ENCODE measurements at places on chromosomes 3 and 15.

DNA sequence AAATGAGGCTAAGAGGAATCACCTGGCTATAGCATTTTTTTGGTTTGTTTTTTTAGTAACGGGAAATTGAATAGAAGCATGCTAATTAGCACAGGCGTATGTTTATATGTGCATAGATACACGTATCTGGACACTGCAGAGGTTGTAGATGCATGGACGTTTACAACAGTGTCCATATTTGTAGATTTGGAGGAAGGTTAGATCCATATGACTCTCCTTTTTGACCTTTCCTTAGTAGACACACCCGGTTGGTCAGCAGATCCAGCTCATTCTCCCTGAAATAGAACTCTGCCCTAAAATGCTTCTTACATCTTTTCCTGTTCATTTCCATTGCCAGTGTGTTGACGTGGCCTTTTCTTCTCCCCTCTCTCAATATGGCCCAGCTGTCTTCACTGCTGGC, 60.1 kb downstream of the SLCO3A1 start:
- DNase-seq, result no peak

GRCh38 chr3:39569095-39569494, 101.6 kb downstream of the MOBP start:
- no peak for DNase-seq

GRCh38 chr15:62877276-62877857, 165.2 kb upstream of the TPM1 start:
- no peak for DNase-seq

GRCh38 chr3:67653425-67654098, 850 bp downstream of the SUCLG2 start:
- no peak for DNase-seq

DNA sequence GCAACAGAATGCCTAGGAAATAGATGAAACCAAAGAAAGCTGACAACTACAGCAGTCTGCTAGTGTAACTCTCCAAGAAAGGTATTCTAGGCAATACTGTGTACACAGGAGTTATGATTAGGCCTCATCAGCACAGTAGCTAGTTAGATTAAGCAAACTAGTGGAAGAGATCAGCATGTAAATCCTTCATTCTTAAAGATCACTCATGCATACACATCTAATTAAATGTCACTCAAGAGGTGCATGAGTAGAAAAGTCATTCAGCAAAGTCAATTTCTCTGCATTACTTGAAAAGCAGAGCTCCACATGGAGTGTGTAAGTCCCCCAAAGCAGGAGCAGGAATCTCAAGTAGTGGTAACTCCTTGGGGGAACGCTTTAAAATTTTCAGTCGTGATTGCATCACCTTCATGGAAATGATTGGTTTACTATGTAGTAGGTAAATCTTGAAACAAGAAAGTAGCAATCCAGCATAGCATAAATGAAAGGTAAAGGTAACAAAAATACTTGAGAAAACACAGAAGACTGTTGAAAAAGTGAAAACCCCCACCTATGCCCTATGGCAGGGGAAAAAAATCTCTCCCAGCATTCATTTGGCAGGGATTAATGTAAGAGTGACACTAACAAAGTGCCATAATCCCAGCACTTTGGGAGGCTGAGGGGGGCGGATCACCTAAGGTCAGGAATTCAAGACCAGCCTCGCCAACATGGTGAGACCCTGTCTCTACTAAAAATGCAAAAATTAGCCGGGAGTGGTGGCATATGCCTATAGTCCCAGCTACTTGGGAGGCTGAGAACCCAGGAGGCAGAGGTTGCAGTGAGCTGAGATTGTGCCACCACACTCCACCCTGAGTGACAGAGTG, 29.4 kb upstream of the PPIB start:
- DNase-seq, result no peak

DNA sequence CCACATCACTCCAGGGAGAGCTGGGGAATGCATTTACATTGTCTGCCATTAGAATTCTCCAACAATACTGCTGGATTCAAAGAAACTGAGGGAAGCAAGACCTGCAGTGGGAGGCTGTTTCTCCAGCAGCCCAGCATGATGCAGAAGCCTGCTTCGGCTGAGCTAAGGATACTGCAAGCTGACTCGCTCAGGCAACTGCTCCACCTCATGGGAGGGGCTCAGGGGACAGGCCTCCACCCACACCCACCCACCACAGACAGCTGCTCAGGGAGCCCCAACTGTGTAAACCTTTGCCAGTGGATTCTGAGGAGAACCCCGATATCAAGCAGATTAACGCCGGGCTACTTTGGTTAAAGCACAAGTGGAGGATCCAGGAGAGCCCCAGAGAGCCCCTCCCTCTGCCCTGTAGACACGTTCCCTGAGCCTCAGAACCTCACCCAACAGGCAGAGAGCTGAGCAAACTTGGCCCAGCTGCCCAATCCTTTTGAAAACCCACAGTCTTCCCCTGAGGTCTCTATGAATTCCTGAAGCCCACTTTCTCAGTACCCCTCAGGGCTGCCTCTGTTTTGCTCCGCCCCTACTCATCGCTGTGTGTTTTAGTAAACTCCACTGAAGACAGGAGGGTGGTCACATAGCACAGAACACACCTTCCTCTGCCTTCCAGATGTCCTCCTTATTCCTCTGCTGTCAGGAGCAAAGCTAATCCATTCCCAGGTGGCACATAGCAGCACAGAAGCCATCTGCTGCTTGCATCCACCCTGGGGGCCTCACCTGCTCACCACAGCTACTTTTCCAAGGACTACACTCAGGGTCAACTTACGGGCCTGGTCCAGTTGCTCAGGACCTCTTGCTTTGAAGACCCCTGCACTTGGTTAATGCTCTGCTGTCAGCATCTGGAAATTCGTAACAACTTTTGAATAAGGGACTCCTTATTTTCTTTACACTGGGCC, 269.0 kb downstream of the ABHD5 start:
- DNase-seq, result no peak

- no peak for DNase-seq
Observed at GRCh38 chr3:131053043-131053859, 26.6 kb downstream of the NEK11 start.

DNA sequence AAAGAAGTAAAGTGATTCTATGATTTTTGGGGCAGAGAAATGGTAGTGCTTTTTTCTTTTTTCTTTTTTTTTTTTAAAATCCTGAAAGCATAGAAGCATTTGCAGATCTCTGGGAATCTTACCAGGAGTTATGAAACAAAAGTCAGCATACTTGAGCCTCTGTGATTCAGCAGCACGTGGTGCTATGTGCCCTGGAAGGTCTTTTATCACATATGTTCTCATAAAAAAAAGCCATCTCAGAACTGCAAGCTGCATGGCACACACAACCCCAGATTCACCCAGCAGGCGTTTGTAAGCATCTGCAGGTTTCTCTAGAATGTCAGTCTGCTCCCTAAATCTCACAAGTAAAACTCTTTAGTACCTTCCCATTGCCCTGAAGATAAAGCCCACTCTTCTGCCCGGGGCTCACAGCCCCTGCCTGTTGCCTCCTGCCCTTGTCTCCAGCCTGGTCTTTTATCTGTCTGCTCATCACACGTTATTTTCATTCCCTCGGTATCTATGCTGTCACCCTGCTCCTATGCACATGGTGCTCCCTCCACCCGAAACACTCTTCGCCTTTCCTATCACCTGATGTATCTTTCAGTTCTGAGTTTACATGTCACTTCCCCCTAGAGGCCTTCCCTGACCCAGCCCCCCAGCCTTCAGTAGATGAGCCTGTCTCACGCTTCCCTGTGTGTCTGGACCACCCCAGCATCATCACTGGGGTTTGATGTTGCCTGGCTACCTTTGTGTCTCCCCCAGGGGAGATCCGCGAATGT, 72.4 kb downstream of the CHDH start:
- peak; percentile 80 for DNase-seq

GRCh38 chr3:78589778-78590177, 1178.0 kb downstream of the ROBO1 start:
- no peak for DNase-seq

DNA sequence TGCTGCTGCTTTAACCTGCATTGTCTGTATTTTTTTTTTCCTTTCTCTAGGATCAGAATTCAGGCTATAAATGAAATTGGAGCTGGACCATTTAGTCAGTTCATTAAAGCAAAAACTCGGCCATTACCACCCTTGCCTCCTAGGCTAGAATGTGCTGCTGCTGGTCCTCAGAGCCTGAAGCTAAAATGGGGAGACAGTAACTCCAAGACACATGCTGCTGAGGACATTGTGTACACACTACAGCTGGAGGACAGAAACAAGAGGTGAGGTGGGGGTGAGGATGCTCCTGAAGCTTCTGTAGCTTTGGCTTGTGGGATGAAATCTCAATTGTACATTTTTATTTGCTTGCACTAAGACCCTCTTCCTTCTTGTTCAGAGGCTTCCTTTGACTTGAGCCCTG, 85.7 kb downstream of the GHSR start:
- DNase-seq, result no peak

GRCh38 chr15:78982736-78983135, 37.9 kb upstream of the CTSH start:
- no peak for DNase-seq

DNA sequence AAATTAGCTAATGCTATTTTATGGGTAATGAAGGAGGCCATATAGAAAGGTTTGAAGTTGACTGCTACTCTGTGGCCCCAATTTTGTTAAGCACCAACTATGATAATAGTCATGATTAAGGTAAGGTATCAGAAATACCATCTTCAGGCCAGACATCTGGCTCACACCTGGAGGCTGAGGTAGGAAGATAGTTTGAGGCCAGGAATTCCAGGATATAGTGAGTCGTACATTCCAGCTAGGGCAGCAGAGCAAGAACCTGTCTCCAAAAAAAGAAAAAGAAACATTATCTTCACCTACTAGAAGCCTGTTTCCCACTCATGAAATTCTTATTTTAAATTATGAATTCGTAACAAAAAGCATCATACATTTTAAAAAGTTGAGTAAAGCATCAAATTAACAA, 64.4 kb downstream of the LRRC28 start:
- DNase-seq, result no peak

- DNase-seq, result no peak
Observed at GRCh38 chr3:184334470-184335158, 2.8 kb upstream of the FAM131A start.

DNA sequence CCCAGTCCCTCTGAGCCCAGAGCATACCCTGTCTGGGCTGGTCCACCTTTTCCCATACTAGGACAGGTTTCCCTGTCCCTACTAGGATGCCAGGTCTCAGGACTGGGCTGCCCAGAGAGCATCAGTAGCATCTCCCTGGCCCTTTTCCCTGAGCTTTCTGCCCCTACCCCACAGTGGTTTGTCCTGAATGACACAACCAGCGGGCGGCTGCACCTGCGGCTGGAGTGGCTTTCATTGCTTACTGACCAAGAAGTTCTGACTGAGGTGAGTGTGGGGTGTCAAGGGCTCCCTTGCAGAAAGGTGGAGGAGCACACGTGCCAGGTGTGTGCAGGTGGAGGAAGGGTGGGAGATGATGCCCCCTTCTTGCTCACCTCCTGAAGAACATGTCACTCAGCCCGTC, 33.5 kb downstream of the ESYT3 start:
- no peak for DNase-seq

DNA sequence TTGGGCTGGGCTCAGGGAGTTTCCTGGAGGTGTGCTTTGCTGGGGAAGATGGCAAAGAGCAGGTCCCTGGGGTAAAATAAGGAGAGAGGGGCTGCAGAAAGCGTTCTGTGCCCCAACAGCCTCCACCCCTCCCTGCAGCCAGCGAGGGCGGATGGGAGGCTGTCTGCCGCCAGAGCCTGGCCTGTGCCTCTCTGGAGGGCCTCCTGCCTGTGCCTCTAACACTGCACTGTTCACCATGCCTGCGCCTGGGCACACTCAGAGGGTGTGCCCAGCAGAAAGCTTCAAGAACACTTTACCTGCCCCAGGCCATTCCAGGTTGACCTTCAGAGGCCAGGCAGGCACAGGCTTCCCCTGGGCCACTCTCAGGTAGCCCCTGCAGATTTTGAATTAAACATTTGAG, 77.7 kb upstream of the KLF13 start:
- no peak for DNase-seq

DNA sequence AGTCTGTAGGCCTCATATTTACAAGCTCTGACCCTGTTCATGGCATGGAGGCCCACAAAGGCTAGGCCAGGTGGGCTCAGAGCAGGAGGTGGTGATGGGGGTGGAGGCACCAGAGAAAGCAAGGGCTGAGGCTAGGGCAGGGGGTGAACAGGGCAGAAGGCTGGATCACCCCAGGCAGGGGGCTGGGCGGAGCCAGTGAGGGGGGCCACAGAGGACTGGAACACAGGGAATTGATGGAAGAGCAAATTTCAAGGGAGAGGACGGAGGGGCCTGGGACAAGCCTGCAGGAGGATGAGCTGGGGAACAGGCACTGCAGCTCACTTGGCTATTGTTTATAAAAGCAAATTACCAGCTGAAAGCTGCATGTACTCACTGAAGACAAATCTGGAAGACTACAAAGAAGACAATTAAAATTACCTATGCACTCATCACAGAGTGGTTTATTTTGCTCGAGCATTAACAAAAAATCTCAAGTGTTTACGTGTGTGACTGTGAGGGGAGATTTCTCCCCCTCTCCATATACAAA, 11.0 kb downstream of the TNFAIP8L3 start:
- no peak for DNase-seq

- DNase-seq, result peak; percentile 20
Observed at GRCh38 chr3:111277226-111277625, 205.6 kb downstream of the NECTIN3 start.

DNA sequence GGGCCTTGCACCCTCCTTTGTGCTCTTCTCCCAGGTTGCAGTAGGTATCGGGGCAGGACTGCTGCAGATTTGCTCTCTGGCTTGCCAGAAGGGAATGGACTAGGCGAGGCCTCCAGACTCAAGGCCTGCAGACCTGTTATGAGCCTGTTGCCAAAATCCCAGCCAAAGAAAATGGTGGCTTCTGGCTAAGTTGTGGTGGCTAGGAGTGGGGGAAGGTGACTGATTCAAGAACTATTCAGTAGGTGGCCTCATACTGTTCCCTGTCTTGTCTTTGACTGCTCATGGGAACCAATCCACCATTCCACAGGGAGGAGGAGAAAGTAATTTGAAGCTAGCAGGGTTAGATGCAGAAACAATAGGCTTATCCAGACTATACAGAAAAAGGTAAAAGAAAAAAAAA, 380.4 kb upstream of the PROK2 start:
- no peak for DNase-seq

DNA sequence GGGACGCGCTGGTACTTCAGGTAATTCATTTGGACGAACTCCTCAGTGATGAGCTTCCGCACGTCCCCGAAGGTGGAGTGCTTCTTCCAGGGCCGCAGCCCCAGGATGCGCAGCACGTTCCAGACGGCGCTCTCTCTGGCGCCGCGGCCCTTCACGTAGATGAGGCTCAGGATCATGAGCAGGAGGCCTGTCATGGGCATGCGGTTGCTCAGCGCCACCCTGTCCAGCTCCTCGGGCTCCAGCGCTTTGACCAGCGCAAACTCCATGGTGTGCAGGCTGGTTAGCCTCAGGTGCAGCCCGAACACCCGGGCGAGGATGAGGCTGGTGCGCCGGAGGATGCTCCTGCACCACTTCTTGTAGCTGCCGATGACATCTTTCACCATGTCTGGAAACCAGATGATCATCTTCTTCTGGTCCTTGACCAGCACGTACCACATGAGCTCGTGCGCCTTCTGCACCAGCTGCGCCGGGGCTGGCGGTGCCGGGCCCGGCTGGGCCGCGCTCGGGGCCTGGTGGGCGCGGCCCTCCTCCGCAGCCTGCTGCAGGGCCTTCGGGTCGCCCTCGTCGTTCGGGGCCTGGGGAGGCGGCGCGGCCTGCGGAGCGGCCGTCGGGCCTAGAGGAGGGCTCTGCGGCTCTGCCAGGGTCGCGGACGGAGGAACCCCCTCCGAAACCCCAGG, 501 bp downstream of the NDN start:
- no peak for DNase-seq

Data from fibroblast of skin of left biceps (primary cell).